ENCODE measurements at places on chromosomes 3 and 15.

GRCh38 chr3:150286390-150287147 is 121.5 kb upstream of the TSC22D2 start:
- DNase-seq = peak; percentile 60

DNA sequence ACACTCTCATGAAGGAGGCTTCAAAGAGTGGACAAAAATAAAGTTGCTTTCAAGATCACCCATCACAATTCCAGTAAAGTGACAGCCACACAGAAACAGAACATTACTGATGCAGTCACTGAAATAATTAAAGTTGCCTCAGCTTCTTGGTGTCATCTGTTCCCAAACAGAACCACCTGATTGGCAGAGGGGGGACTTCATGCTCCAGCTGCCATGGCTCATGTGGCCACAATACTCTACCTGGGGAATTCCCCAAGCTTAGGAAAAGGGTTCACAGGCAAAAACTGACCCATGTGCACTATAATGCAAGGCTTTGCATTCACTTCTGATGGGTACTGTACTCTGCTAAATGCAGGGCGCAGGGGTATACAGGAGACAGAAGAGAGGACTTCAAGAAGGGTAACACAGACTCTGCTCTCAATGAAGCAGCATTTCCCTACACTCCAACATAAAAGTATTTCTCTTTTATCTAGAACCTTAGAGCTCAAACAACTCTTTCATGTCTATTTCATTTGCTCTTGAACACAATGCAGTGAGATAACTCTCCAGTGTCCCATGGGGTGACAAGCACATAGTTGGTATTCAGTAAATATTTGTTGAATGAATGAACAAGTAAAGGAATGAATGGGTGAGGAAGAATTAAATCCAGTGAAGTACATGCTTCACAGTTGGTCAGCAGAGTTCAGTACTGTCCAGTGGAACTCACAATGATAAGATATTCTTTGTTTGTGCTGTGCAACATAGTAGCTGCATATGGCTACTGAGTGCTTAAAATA is 8.6 kb upstream of the CTNNB1 start:
- DNase-seq = no peak

GRCh38 chr3:52056521-52056967 is at the start of gene DUSP7:
DUSP7 (minus strand) TSS chr3:52056571; CDS start chr3:52056366, 205 bp downstream.
- DNase-seq = peak; percentile 63

DNA sequence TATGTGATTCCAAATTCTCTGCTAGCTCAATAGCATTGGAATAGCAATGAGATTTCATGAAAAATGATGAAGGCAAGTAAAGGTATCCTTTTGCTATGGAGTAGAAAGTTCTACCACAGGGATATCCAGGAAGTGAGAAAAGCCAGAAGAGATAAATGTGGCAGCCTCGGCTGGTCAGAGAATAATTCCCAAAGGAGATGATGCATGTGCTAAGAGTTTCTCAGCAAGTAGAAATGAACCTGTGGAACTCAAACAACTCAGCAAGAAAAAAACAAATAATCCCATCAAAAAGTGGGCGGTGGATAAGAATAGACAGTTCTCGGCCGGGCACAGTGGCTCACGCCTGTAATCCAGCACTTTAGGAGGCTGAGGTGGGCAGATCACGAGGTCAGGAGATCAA is 38.2 kb downstream of the ALS2CL start:
- no peak for DNase-seq

DNA sequence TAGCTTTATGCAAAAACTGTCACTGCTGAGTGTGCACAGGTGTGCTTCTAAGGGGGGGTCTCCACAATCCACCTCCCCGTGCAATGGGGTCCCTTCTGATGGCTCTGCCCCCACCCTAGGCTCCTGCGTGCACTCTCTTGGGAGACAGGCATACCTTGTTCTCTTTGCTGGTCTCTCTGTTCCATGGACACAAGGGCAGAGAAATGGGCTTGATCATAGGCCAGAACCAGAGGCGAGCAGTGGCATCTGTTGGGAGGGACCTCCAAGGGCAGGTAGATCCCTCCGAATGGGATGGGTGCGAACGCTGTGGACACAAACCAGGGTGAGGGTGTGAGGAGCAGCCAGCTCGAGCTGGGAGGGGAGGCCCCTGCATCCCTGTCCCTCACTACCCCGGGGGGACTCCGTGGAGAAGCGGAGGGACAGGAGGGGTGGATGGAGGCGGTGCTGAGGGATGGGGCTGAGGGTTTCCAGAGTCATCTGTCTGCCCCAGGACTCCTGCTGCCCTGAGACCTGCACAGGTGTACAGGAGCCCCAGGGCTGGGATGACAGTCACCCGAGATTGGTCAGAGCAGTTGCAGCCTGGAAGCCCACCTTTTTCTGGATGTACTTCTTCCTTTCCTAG is 175.0 kb downstream of the KLF13 start:
- DNase-seq = no peak

DNA sequence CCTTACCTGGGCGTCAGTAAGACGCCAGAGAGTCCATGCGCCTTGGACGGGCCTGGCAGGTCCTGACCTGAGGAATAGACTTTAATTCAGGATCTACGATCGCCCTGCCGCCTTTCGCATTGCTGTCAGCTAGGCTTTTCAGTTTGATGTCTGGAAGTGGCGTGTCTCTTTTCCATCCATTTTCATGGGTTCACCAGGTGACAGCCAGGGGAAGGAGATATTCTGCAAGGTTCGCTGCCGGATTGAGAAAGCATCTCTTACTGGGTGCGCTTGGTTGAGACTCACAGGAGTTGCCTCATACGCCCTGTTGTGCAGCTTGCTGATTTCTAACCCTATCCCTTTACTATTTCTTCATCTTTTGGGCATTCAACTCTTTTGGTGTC is 7.4 kb downstream of the EPHA3 start:
- no peak for DNase-seq

DNA sequence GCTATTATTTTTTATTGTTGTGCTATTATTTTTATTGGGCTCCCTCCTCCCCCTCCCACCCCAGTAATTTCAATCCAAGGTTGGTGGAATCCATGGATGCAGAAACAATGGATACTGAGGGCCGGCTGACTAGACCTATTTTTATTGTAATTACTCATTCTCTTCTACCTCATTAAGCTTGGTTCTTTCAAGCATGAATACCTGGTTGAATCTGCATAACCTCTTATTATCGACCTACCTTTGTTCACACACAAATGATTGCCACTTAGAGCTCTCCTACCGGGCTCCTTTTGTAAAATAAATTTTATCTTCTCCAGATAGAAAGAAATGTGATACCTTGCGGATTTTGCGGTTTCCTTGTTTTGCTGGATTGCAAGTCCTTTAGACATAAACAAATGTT is 31.6 kb downstream of the BTD start:
- no peak for DNase-seq

DNA sequence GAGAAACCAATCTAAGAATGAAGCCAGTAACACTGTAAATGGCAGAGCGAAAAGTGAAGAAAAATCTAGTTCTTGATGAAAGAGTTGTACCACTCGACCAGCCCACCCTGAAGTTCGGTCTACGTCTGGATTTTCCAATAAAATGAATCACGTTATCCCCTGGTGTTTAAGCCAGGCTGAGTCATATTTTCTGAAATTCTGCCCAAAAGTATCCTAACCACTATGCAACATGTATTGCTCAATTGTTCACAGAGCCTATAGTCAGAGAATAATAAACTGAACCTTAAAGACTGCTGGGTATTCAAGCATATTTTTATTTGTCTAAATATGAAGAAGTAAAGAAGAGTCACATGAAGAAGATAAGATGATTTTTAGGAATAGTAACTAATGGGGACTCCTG is 245.7 kb downstream of the FGF12 start:
- peak; percentile 77 for DNase-seq

DNA sequence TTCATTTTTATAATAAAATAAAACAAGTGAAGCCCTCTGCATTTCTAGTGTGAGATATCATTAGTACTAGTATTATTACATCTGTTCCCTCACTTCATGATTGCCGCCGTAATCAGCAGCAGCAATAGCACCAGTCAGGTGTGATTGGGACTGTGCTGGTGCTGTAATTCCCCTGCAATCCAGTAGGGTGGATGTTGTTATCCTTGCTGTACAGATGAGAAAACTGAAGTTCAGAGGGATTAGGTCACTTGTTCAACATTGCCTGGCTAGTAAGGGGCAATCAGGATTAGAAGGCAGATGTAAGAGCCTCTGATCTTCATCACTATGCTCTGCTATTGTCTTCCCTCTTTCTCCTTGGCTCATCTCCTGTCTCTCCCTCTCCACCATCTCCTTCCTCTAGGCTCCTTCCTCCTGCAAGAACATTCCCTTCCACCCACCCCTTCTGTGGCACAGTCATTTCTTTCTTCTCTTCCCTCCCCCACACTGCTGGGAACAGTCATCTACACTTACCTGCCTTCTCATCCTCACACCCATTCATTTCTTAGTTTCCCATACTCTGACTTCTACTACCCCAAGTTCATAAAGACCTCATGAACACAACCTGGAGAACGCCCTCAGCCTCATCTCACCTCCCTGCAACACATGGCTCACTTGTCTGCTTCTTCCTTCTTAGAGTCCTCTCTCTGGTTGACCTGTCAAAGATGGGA is 29.7 kb downstream of the CRYGS start:
- DNase-seq = no peak

GRCh38 chr3:90041995-90042394 is 934.6 kb downstream of the EPHA3 start:
- no peak for DNase-seq

GRCh38 chr15:100903168-100903554 is 16.0 kb upstream of the LRRK1 start:
- DNase-seq = no peak

DNA sequence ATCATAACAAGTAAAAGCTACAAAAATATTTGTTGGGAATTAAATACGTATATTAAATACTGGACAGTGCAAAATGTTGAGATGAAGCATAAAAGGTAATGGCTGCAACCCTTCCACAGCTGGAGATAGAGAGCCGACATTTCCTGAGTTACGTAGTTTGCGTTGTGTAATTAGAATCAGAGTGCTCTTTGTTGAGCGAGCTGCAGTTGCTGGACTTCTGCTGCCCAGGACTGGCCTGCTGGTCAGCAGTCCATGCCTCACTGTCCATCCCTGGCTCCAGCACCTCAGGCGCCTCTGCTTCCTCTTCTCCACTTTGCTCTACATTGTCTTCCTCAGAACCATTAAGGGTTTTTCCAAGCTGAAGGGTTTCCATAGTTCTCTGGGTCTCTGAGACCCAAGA is 28.4 kb upstream of the SHC4 start:
- DNase-seq = no peak

- no peak for DNase-seq
Measured at GRCh38 chr15:89293012-89293411, 41.6 kb downstream of the POLG start.

- DNase-seq = no peak
Measured at GRCh38 chr3:56878074-56878473, 76.3 kb upstream of the ARHGEF3 start.

- peak; percentile 11 for DNase-seq
Measured at GRCh38 chr3:196227629-196228493, 11.5 kb downstream of the SLC51A start.

- DNase-seq = peak; percentile 31
Measured at GRCh38 chr3:141279077-141279967, 47.7 kb downstream of the PXYLP1 start.

DNA sequence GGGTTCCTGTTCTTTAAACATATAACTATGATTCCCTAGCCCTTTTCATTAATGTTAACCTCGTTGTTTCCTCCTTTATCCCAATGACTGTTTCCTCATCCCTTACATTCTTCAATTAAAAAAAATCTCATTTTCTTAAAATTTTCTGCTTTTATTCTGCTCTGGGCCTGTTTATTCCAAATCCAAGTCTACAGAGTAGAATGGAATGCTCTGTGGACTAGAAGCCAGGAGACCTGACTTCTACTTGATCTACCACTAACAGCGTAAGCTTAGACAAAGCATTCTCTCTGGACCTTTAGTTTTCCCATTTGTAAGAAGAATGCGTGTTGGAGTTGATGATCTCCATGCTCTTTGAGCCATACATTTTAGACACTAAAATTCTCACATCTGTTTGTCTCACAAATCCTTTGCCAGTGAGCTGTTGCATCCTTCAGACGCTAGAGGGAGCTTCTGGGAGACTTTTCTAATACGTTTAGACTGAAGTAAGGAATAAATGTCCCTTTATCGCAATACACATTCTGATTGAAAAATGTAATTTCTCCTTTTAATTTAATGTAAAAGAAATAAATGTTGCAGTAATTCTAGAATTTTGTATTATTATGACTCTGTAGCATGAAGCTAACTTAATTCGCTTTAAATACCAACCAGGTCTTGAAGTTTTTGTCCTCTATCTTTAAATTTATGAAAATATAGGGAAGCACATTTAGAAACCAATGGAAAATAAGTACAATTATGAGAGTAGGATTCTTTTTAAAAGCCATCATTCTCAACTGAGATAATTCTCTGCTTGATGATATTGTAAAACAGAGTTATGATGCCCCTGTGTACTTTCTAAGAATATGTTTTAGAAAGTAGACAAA is 21.7 kb upstream of the GMNC start:
- DNase-seq = peak; percentile 38

DNA sequence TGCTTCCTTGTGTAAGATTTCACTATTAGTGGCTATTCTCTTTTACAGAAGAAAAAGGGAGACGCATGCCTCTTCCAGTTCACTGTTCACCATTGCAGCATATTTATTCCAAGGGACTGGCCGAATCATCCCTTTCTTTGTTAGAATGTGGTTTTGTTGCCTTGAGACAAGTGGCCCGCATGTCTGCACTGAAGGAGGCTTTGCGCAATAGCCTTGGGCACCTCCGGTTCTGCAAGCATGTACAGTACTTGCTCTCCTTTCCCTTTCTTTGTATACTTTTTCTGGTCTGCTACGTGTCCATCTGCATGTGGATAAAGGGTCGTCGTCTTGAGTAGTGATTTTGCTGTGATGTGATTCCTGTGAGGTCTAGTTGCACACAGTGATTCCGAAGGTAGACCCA is 43.0 kb downstream of the FLNB start:
- peak; percentile 94 for DNase-seq

- DNase-seq = peak; percentile 84
Measured at GRCh38 chr3:9746330-9746729, 3.4 kb upstream of the OGG1 start.

GRCh38 chr3:5187920-5188418 is 462 bp downstream of the EDEM1 start:
- peak; percentile 41 for DNase-seq

- DNase-seq = no peak
Measured at GRCh38 chr3:45440562-45440961, 52.2 kb downstream of the LARS2 start.

- DNase-seq = no peak
Measured at GRCh38 chr3:179970746-179971145, 66.0 kb downstream of the PEX5L start.

DNA sequence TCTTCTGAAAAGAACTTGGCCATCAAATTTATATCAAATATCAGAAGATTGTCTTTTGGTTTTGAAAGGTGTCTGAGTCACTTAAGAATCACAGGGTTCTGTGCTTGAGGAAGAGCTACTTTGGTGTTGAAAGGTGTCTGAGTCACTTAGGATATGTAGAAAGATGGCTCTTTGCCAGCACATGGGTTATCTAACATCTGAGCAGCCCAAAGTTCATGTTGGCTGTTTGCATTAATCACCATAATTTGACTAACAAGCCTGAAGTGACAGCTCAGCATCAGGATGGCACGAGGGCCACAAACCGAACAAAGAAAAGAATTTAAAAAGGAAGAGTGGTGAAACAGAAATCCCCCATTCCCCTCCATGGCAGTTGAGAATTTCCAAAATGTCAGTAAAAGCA is 190.5 kb upstream of the CMC1 start:
- peak; percentile 36 for DNase-seq

All from fibroblast of lung (primary cell).